Left lung (tissue), 14 donors: ENCODE measurements at places on chromosomes 2 and 18. TPM values are rescaled to one million over a fixed set of nuclear protein-coding genes. Genes with fewer than 3 reads are reported as not detected.
A peak's percentile ranks its signal among the peaks of the same experiment; 100 is the strongest.

Gene SNORC
- 0.97 TPM for polyA plus RNA-seq

- DNase-seq, result no peak
These were observed 100.2 kb downstream of the BCL11A start for GRCh38 chr2:60453301-60453700.

Gene TP53I3
- 53.3 TPM for polyA plus RNA-seq

Gene PNO1
- 12.4 TPM for polyA plus RNA-seq

GRCh38 chr18:74869904-74870863 lies 272.5 kb downstream of the ZNF407 start:
- no peak for DNase-seq

Gene UGT1A9
- not detected for polyA plus RNA-seq

Gene LAMA1
- 14.7 TPM for polyA plus RNA-seq

GRCh38 chr18:22639561-22639960 lies 221.8 kb upstream of the CTAGE1 start:
- no peak for DNase-seq

Gene CDK15
- 0.42 TPM for polyA plus RNA-seq

DNA sequence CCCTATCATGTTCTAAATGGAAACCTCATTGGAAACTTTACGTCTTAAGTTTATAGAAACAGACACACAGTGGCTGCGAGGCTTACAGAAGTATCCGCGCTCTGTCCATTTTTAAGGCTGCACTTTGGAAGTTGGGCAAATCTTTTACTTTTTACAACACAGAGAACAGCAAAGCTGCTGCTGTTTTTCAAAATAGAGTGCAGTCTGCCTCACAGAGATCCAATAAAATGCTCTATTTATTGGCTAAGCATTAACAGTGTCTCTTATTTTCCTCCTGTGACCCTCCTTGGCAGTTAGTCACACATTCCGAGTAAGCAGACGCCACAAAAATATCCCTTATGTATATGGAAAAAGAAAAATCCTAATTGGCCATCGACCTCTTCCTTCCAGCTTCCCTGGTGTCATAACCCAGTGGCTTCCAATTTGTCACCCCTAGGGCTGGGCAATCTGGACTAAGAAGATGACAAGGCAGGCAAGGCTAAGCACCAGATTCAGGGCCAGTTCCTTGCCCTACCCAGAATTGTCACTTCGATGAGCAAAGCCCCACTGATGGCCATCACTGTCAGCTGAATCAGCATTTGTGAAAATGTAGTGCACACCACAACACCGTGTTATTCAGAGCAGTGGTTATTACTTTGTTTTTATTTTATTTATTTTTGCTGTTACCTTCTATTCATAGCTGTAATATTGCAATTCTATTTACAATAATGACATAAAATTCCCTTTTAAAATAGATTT lies 47.7 kb upstream of the MEIS1 start:
- DNase-seq, result no peak

Gene LYPD6
- polyA plus RNA-seq, result 15.7 TPM

GRCh38 chr2:62698653-62699052 lies 6.9 kb upstream of the EHBP1 start:
- DNase-seq, result no peak

Gene GALNT13
- polyA plus RNA-seq, result 10.1 TPM

- DNase-seq, result no peak
These were observed 162.6 kb upstream of the SIX3 start for GRCh38 chr2:44778671-44779476.

Gene SFTPB
- 445 TPM for polyA plus RNA-seq

Gene ESPNL
- 3.2 TPM for polyA plus RNA-seq

GRCh38 chr2:119659601-119660342 lies 19.2 kb upstream of the TMEM177 start:
- DNase-seq, result no peak

DNA sequence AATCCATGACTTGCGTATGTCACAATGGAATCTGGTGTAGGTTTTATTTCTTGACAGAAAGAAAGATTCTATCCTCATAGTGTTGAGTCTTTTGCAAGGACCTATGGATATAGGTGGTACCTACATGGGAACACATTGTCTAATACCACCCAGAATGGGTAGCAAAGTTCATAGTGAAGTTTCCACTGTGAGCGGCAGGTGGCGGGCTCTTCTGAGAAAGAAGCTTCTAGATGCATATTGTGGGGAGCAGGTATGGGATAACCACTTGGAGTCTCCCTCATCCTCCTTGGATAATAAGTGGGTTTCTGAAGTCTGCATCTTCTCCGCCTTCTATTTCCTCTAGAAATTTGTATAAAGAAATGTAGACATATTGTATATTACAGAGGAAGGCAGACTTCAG lies 44.9 kb downstream of the LINC00305 start:
- DNase-seq, result no peak

DNA sequence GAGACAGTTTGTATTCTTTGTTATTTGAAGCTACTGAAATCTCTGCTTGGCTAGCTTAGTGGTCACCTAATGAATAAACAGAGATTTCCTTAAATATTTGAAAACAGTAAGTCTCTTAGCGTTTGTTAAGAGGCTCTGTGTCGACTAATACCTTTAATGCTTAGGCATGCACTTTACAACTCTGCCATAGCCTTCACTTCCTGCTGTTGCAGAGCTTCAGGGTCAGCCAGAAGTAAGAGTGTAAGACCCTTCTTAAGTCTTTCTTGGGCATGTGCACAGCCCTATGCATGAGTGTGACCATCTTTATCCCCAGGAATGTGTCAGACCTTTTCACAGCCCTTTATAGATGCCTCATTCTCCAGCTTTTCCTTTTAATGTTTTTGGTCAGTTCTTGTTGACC lies 195.3 kb upstream of the ALPP start:
- DNase-seq, result no peak

- DNase-seq, result peak; percentile 71
These were observed 387.6 kb downstream of the FIGN start for GRCh38 chr2:163347982-163348856.

- DNase-seq, result no peak
These were observed 81.6 kb upstream of the LAPTM4A start for GRCh38 chr2:20132990-20133535.

Gene STPG4
- polyA plus RNA-seq, result 0.17 TPM

DNA sequence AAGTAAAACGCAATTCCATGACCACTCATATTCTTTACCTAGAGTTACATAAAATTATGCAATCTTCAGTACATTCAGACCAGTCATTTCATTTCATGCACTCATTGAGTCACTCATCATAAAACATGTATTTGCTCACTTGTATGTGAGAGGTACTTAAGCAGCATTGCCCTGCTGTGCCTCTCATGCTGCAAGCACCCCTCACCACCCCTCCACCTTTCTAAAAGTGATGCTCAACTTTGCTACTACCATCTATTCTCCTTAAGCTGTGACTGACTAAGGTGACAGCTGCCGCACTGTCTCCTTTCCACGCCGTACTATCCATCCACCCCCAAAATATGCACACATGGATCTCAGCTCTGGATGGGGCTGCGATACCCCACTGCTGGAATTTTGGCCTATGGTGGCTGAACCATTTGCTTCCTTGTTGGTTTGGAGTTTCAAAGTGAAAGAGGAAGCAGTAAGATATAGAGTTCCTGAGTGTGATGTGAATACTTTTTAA lies 7.2 kb downstream of the ARHGAP25 start:
- DNase-seq, result peak; percentile 29

- DNase-seq, result no peak
These were observed 84.9 kb downstream of the MAPK4 start for GRCh38 chr18:50644807-50645206.

Gene SPC25
- 22.3 TPM for polyA plus RNA-seq

DNA sequence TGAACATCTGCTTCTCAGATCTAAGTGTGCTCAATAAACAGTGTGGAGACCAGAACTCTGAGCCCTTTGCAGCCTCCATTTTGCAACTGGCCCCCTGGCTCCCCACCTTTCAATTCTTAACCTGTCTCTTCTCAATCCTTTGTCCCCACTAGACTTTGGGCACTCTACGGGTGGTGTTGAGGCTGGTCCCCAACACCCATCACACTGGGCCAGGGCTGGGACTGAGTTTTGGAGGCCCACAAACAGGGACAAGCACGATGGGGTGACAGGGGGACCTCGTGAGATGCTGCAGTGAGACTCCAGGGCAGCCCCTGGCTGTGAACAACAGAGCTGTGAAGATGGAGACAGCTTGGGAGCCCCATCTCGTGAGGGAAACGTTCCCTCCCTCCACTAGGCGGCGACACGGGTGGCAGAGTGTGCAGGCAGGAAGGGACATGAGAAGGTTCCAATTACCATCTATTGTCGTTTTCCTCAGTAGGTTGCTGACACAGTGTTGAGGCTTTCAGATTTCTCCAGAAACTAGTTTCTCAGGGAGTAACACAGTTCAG lies 1.2 kb downstream of the ANKMY1 start:
- peak; percentile 52 for DNase-seq

DNA sequence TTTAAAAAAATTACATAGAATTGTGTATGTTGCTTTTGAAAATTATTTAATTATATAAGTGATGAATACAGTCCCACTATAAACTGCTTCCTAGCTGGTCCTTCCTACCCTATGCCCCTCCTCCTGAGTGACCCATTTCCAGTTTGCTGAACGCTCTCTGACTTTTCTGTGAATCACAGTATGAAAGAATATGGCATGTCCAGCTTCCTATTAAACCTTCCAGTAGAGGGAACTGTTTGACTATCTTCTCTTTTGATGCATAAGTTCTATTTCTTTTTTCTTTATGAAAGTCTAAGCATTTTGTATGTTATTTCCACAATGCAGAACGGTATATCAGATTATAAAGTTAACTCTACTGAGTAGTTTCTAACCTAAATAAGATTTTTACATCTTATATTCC lies 41.3 kb downstream of the PSMG2 start:
- peak; percentile 53 for DNase-seq

Gene TCF23
- 0.08 TPM for polyA plus RNA-seq

Gene PLEK
- 15.3 TPM for polyA plus RNA-seq

Gene CRYBA2
- polyA plus RNA-seq, result not detected

GRCh38 chr18:41266204-41266603 lies 688.8 kb upstream of the PIK3C3 start:
- DNase-seq, result no peak

- no peak for DNase-seq
These were observed 35.6 kb downstream of the COPS8 start for GRCh38 chr2:237121321-237121720.
